Thyroid gland (tissue), 4 donors: ENCODE measurements at places on chromosomes 7 and 10.

DNA sequence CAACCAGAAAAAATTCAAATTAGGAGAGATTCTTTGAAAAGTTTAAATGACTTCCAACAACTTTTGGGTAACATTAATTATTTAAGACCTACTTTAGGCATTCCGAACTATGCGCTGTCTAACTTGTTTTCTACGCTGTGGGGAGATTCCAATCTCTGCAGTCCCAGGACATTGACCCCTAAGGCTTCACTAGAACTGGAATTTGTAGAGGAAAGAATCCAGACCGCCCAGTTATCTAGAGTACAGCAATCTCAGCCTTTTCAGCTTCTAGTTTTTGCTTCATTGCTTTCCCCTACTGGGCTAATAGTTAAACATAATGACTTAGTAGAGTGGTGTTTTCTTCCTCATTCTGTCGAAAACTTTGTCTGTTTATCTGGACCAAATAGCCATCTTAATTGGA is 14.9 kb upstream of the DDC start:
- DNase-seq = no peak

DNA sequence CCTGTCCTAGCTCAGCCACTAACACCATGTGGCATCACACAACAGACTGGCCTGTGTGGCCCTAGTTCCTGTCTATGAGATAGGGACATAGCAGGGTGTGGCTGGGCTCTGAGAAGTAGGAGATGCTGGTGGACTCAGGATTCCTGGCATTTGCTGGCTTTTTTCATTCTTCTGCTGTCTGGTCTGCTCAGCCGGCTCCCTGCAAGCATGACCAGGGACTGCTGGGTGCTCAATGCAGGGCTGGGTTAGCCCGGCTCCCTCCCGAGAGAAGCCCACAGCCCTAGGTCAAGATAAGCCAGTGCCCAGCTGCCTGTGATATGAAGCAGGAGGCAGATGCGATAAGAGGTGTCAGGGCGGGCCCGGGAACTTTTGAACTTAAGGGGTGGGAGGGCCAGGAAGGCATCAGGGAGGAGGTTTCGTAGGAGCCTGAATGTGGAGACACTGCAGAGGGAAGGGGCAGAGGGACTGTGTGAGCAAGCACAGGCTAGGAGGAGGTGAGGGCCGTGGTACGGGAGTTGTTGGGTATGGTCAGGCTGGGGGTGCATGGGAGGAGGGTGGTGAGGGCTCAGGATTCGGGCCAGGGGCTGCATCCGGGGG is 3.5 kb downstream of the AQP1 start:
- no peak for DNase-seq

DNA sequence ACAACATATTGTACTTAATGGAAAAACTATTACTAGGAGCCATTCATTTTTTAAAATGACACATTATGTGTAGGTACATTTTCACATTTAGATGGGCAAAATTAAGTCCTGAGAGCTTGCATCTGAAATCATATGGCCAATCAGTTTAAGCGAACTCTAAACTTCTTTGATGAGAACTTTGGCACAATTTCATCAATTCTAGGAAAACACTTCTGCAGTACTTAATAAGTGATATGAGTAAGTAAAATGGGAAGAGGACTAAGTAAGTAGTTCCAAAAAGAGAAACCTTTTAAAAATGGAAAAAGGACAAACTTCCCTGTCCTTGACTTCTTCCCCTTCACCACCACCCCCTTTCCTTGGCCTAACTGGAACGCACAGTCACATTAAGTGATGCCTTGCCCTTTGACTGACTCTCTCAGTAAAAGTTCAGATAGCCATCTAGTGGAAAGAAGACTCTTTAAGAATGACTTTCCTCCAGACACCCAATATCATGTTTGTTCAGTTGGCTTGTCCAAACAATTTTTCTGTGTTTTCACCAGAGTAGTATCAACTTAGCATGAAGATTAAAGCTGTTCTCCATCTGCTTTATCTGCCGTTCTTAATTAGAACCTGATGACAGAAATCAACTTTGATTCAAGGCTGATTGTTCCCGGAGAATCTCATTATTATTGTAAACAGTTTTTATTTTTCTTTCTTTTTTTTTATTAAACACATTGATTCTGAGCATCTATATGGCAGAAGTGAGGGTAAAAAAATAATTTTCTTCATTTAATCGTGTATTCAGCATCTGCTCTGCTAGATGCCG is 45.1 kb downstream of the CNNM2 start:
- no peak for DNase-seq

GRCh38 chr7:32579776-32580175 is 84.5 kb downstream of the AVL9 start:
- no peak for DNase-seq

GRCh38 chr10:43296320-43296719 is 29.5 kb upstream of the RASGEF1A start:
- DNase-seq = no peak

DNA sequence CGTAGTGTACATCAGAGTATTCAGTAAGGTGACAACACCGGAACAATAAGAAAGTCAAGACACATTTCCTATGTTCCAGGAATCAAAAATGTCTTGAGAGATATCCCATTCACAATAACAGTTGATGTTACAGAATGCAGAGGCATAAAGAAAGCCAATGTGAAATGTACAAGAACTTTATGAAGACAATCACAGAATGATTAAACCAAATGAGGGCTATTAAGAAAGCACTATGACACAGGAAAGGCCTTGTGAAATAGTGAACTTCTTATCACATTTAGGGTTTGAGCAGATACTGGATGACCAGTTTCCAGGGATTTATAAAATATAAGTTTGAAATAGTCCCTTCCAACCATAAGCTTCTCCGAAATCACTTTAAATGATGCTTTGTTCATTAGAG is 52.7 kb downstream of the VWDE start:
- no peak for DNase-seq

DNA sequence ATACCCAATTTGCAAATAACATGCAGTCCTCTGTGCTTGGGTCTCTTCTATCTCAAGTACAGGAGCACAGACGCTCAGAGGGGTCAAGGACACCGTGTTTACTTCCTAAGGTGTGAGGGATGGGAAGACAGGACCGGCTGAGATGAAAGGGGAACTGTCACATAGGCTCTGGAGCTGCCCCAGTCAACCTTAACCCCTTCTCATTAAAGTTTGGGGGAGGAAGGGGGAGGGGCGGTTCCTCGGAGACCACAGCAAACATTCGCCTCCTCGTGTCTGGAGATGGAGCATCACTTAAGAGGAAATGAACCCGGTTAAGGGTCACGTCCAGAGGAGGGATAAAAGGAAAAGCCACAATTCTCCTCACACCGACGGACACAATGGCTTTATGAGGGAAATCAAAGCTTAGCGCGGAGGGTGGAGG is 1.1 kb downstream of the SH3PXD2A start:
- DNase-seq = no peak

DNA sequence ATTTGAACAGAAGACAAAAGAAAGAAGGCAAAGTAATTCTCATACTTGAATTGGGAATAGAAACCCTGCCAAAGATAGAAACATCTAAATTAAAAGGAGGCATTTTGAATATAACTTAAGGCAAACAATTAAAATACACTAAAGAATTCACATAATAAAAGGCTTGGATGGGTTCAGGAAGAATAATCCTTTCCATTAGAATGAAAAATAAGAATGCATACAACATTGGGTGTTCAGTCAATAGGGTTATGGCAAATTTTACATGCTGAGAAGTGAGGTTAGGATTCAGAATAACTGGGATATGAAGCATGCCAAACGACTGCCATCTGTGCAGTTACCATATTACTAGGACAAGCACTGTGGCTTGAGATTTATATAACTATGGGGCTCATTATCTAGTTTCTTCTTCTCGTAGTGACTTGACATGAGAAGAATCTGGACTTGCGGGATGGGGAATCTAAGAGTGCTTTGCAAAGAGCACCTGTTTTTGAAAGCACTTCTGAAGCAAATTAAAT is 326.5 kb downstream of the THSD7A start:
- DNase-seq = no peak

DNA sequence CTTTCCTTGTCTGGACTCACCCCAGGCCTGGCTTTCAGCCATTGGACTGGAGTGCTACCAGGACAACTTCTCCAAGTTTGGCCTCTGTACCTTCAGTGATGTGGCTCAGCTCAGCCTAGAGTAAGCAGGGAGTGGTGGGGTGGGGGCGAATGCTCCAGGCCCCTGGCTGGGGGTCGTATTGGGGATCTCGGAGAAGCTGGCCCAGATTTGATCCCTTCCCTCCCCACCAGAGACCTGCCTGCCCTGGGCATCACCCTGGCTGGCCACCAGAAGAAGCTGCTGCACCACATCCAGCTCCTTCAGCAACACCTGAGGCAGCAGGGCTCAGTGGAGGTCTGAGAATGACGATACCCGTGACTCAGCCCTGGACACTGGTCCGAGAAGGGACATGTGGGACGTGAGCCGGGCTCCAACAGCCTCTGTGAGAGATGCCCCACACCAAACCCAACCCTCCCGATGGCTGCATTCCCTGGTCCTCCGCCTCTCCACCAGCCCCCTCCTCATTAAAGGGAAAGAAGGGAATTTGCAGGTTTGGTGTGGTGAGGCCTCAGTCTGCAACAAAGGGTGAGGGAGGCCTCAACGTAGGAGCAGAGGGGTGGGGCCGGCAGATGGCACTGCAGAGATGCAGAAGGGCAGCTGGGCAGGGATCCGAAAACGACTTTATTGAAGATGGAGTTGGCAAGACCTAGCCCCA is 14.8 kb downstream of the TRPV6 start:
- no peak for DNase-seq

- DNase-seq = no peak
Measured at GRCh38 chr7:46885167-46885566, 696.7 kb downstream of the TNS3 start.

- no peak for DNase-seq
Measured at GRCh38 chr10:69303632-69304051, 25.3 kb downstream of the HK1 start.

DNA sequence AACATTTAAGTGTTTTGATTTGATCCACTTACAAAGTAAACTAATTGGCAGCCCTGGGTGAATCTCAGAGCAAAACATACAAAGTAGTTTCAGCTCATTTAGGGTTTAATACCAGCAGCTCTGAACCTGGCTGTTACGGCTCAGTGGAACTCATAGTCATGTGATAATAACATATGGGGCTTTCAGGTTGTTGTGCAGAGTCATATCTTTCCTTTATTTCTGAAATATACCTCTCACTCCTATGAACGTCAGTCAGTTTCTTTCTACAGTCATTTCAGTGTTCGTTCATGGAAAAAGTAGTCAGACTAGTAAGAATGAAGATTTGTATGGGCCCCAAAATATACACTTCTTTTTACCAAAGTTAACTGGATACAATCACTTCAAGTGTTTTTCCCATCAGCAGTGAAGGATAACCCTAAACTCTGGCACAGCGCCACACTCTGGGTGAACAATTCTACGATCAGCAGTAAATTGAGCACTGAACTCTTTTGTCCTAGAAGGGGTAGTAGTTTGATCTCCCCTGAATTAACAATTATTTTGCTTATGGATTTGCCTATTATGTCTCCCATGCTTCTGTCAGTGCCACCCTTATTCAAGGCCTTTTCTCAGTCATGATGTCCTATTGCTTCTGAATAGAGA is 218.6 kb downstream of the THSD7A start:
- peak; percentile 34 for DNase-seq

GRCh38 chr7:55538538-55538937 is 33.8 kb downstream of the VOPP1 start:
- no peak for DNase-seq

GRCh38 chr10:11411926-11412545 is 199.4 kb downstream of the USP6NL start:
- no peak for DNase-seq

GRCh38 chr10:59807629-59808620 is 54.7 kb upstream of the MRLN start:
- peak; percentile 86 for DNase-seq

GRCh38 chr10:29858702-29859267 is 200.6 kb downstream of the JCAD start:
- DNase-seq = no peak

DNA sequence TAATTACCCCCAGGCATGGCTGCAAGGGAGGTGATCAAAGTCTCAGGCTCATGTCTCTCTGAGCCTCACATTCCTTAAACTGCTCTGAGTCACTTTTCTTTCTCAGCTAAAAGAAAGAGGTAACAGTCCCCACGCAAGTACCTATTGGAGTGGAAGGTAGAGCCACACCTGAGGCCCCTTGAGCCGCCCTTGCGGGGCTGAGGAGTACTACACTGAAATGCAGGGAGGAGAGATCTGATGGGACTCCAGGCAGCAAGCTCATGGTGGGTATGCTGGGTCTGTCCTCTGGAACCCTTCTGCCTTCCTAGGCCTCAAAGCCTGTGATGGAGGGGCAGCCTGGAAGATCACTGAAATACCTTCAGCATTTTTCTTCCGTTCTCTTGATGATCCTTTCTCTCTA is 960.0 kb downstream of the DNAJB9 start:
- no peak for DNase-seq

- no peak for DNase-seq
Measured at GRCh38 chr7:128728598-128728997, 10.6 kb upstream of the CALU start.

DNA sequence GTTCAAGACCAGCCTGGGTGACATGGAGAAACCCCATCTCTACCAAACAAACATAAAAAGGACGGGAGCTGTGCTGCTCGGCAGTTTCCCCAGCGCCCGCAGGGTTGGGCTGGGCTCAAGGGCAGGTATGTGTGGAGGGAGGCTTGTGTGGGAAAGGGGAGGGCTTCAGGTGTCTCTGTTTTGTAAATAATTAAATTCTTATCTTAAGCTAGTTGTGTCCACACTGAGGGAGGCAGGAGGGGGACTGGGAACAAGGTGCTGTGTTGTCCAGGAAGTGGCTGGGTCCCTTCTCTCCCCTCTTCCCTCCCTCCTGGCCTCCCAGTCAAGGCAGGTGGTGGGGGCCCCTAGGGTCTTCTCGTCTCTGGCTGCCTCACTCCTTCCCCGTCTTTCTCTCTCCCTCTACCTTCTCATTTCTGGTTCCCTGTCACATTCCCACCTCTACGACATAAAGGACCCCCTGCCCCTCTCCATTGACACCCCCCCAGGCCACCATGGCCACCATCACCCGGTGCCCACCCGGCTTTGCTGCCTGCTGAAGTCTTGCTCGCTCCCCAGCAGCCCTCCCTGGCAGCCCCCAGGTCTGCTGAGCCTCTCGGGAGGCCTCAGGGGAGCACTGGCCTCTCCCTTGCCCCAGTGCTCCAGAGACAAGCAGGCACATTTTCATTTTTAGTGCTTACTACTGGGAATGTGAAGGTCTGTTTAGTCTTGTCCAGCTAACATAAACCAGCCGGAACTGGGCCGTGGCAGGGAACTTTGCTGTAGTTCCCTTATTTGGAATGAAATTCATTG is 19.3 kb downstream of the NEURL1 start:
- DNase-seq = no peak

- DNase-seq = no peak
Measured at GRCh38 chr10:21176934-21177480, 279.9 kb upstream of the NEBL start.

- no peak for DNase-seq
Measured at GRCh38 chr7:98049034-98049433, 57.6 kb upstream of the LMTK2 start.

DNA sequence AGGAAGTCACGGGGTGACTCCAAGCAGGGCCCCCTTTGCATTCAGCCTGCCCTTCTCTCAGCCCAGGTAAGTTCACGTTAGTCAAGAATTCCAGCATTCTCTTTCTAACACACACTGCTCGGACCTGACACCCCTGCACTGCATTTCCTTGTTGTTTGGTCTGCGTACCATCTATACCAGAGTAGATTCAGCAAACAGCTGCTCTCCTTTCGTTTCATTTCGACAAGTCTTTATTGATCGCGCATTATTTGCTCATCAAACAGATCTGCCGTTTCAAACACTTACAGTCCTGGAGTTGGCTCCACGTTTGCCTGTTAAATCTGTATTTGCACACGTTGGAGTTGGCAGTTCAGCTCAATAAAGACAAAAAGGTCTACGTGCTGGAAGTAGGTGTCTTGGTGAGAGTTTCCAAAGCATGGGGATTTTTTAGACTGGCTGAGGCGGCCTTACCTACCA is 495.1 kb downstream of the RPS24 start:
- DNase-seq = no peak
